ENCODE measurements at places on chromosomes 6 and 20. TPM values are rescaled to one million over a fixed set of nuclear protein-coding genes. Genes with fewer than 3 reads are reported as not detected.

Gene HM13
- 25.8 TPM for total RNA-seq

Gene NKX2-2
- 0.98 TPM for total RNA-seq

Gene KCNK16
- total RNA-seq, result not detected

Gene MTFR2
- total RNA-seq, result 0.25 TPM

Gene TINAG
- 0.25 TPM for total RNA-seq

Gene SOD2
- total RNA-seq, result 35.4 TPM

Gene ZNF311
- total RNA-seq, result 6.1 TPM

Gene C20orf96
- 11.1 TPM for total RNA-seq

Gene GMEB2
- 5.4 TPM for total RNA-seq

Gene SLC35F1
- 80.4 TPM for total RNA-seq

Gene TNXB
- 10.1 TPM for total RNA-seq

Gene MLN
- not detected for total RNA-seq

Gene BMP7
- 9.6 TPM for total RNA-seq

All from temporal lobe (tissue), 4 donors.